ENCODE measurements at places on chromosomes 1 and 21.

DNA sequence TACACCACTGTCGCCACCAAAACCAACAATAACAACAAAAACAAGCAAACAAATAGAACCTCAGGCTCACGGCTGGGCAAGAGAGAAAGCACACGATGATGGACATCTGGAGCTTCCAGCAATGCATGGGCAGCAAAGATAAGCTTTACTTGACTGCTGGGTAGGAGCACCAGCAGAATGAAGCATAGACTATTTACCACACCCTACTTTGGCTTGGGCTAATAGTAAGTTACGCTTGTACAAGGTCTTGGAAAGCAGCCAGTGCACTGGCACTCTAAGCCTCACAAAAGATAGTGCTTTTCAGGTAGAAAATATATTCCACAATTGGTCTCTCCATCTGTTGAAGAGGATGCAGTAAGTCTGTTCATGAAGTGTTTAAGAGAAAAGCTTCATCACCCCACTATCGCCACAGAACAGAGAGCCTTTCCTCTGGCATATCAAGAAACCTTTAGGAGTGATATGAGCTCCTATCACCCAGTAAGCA lies 13.6 kb downstream of the ADIPOR1 start:
- DNase-seq, result no peak

- DNase-seq, result no peak
Measured at GRCh38 chr1:228510803-228511413, 23.7 kb downstream of the RNF187 start.

- no peak for DNase-seq
Measured at GRCh38 chr1:43435146-43436145, 18.3 kb downstream of the HYI start.

DNA sequence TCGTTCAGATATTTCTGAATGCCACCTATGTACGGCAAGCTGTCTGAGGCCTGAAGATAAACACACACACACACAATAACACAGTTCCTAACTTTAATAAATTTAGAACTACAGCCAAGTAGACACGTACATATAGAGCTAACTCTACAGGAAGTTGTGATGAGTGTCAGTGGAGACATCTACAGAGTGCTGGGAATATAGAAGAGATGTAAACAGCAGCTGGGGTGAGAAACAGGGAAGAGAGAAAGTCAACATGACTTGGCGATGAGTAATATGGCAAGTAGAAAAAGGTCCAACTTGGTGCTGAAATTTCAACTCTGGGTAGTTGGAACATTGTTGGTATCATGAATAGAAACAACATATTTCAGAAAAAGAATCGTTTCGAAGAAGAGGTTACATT lies 206.5 kb downstream of the ZP4 start:
- no peak for DNase-seq

- DNase-seq, result no peak
Measured at GRCh38 chr21:39000496-39000895, 182.8 kb downstream of the PSMG1 start.

DNA sequence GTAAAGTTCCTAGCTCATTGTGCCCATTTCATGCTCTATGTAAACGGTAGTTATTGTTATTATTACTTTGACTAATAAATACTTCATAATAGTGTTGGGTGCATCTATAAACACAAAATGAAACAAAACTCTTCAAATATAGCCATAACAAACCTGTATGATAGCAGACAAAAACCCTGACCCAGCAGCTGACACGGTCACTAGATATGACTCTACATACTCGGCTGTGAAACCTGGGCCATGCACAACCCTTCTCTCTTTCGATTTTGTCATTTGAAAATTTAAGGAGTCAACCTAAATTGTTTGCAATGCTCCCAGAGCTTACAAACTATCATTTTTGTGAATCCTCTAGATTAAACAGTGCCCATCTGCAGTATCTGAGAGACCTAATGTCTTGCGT lies 8.0 kb upstream of the RGS13 start:
- DNase-seq, result no peak

DNA sequence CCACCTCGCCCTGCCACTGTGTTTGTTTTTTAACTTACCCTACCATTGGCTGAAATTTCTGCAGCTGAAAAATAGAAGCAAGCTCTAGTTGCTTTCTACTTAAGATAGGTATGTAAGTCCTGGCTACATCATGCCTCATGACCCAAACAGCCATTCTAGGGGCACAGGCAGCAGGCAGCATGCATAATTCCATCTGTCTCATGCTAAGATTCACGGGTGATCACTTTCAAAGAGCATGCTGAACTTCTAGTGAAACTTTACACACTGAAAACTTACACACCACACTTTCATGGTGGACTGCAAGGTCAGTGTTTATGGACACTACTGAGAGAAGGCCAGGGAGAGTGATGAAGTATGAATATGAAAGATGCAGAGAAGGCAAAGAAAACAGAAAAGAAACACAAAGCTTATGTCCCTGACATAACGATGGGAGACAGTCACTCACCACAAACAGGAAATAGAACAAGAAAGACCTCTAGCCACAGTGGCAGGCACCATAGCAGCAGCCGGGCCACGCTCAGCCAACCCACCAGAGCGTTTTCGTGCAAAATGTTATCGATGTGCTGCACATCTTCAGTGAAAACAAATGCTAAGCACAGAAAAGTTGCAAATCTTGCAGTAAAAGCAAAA lies 102.3 kb upstream of the TIAM1 start:
- no peak for DNase-seq

- no peak for DNase-seq
Measured at GRCh38 chr1:113874012-113874879, 2.7 kb upstream of the PTPN22 start.

DNA sequence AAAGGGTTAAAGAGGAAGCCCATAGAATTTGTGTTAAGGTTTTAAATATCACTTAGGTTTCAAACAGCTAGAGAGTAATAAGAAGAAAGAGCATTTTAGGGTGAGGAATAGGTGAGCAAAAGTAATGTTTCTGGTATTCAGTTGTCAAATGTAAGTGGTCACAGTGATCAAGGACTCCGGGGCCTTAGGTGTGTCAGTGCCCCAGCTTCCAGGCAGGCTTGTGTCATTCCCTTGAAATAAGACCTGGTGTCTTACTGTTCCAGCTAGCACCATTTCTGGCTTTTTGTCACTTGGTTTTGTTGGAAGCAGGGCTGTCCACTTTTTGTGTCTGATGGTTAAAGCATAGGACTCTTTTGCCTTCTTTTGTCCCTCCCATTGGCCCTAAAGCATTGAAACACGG lies 69.6 kb downstream of the DYRK1A start:
- no peak for DNase-seq

DNA sequence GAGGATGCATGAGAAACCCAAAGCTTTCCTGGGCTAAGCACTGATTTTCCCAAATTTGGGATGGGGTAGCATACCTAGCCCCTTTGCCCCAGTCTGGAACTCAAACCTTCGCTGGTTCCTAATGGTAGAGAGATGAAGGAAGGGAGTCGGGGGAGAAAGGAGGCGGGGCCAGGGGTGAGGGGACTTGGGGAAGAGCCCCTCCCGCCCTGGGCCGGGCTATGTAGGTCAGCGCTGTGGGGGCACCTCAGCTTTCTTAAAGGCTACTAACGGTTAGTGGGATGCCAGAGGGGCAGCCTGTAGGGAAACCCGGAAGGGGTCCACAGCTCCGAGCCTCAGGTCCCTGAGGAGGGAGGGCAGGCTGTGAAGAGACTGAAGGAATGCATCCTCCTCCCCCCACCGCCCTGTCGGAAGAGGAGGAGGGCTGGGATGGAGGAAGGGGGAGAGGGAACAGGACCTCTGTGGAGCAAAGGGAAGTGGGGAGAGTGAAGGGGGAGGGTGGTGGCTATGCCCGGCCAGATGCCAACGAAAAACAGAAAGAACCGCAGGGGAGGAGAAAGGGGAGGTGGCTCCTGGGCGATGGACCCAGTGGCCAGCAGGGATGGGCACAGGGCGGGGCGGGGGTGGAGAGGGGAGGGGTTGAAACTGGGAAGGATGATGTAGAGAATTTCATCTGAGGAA lies 1.3 kb downstream of the CADM3 start:
- peak; percentile 27 for DNase-seq

- DNase-seq, result no peak
Measured at GRCh38 chr1:8364528-8365442, 46.9 kb downstream of the SLC45A1 start.

- no peak for DNase-seq
Measured at GRCh38 chr1:47682786-47683350, 245.0 kb downstream of the FOXD2 start.

DNA sequence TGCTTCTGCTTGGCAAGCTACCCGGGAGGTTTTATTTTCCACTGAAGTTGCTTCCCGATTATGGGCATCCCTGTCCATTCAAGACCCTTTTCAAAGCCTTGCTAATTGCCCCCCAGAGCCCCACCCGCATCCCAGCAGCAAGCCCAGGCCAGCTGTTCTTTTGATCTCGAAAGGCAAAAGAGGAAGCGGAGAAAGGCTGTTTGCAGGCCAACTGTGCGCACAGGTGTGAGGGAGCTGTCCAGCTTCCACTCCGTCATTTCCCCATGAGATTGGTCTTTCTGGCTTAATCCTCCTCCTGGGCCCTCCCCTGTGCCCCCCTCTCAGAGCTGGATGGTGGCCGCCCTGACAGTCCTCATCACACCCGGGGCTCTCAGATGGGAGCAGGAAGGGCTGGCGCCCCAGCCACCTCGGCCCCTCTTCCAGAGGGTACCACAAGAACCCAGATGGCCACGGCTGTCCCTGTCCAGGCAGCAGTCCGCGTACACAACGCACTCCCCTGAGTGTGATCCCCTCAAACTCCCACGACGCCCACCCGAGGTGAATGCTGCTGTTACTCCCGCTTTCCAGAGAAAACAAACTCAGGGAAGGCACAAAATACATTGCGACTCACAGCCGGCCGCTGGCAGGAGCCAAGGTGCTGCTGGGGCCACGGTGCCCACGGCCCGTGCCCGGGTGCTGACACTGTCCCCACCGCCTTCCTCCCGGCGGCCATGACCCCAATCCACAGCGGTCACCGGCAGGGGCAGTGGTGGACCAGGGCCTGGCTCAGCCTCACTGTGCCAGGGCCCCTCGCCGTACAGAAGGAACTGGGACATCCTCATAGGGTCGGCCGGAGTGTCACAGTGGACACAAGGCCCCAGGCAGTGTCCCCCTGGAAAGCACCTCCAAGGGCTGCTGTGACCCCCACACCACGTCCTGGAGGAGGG lies 121.9 kb downstream of the CRYAA start:
- DNase-seq, result no peak

DNA sequence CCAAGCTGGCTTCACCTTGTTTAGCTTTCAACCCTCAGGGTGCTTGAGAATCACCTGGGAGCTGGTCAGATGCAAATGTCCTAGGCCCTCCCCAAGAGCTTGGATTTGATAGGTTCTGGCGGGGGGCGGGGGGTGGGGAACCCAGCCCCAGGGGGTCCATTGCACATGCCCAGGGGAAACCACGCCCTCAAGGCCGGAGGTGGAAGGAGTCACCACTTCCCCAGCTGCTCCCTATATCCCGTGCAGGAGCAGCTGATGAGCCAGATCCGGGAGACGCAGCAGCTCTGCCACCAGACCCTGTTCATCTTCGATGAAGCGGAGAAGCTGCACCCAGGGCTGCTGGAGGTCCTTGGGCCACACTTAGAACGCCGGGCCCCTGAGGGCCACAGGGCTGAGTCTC lies 5.8 kb downstream of the TOR3A start:
- no peak for DNase-seq

Data from NCI-H446 treated with DMSO at 0.1 percent for 48 hours (cell line).